GM23248 (cell line): ENCODE measurements at places on chromosomes 12 and 14.

- no peak for DNase-seq
Observed at GRCh38 chr12:121239351-121240061, 29.6 kb downstream of the P2RX4 start.

DNA sequence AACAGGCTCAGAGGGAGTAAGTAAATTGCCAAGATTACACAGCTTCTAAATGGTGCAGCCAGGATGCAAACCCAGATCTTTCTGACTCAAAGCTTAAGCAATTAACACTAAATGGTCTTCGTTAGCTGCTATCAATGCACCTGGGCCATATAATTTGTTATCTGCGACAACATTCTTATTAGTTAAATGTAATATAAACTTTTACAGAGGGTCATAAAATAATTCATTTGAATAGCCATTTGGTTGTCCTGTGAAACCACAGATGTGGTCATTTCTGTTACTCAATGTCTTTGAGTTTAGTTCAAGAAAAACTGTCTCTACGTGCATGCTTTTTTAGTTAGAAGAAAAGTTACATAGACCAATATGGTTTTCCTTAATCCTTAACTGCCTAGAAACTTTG is 22.1 kb upstream of the NAP1L1 start:
- DNase-seq, result peak; percentile 39

GRCh38 chr12:91926848-91927247 is 218.8 kb downstream of the BTG1 start:
- peak; percentile 48 for DNase-seq

DNA sequence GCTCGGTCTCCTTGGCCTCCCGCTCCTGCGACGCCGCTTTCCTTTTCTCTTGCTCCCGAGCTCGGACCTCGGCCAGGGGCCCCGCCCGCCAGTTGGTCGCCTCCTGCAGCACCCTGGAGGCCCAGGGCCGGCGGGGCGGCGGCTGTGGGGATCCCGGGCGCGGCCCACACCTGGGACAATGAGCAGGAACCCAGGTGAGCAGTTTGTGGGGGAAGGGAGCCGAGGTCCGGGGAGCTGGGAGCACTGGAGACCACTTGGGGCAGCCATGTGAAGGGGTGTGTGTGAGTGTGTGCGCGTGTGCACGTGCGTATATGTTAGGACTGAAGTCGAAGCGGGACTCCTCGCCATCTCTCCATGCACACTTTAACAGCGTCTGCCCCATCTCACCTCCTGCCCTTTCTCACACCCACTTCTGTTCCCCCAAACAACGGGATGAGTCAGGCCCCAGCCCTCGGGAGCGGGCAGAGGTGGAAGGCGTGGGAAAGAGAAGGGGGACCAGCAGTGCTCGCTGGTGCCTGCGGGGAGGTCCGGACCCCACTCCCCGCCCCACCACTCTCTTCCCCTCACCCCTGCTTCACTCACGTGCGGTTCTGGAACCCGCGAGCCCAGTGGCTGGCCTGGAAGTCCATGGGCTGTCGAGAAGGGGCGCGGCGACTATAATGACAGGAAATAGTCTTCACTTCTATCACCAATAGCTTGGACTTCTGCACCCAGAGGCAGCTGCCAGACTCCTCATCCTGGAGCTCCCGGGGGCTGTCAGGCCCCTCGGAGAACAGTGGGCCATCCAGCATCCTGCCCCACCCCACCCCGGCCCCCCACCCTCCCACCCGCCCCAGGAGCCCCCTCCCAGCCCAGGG is 450 bp downstream of the DDN start:
- peak; percentile 65 for DNase-seq

- DNase-seq, result no peak
Observed at GRCh38 chr14:69540654-69541335, 33.9 kb downstream of the CCDC177 start.

- no peak for DNase-seq
Observed at GRCh38 chr12:52019113-52019770, 12.5 kb downstream of the TAMALIN start.

GRCh38 chr12:60333461-60333860 is 737.6 kb downstream of the SLC16A7 start:
- DNase-seq, result no peak

DNA sequence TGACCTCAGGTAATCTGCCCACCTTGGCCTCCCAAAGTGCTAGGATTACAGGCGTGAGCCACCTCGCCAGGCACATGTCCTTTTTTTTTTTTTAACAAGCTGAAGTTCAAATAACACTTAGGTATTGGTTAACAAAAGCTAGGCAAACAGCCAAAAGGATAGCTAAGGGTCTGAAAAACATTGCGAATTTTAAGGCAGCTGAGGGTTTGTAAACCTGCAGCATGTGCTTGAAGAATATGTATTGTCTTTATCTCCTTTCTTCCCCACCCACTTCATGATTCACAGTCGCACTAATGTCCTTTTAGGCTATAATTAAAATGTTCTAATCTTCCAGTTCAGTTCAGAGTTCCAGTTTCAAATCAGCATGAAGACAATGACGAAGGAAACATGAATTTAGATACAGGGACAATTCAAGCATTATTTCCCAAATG is 30.1 kb upstream of the CERS5 start:
- peak; percentile 40 for DNase-seq

DNA sequence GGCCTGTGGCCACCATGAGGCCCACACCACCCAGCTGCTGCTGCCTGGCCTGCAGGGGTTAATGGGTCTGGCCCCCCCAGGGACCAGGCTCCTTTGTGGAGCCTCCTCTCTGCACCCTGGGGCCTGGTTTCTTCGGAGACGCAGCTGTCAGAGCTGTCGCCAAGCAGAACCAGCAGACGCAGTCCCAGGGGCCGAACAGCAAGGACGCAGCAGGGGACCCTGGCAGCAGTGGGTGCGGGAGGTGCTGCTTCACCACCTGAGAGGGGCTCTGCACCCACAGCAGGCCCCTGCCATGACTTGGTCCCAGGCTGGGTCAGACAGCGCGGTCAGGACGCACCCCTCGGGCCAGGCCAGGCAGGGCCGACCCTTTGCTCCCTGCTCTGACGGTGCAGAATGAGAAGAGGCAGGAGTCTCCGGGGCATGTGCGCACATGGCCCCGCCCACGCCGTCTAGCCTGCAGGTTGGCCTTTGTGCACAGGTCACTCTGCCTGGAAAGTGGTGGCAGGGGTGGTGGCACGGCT is 30.5 kb downstream of the JAG2 start:
- no peak for DNase-seq

DNA sequence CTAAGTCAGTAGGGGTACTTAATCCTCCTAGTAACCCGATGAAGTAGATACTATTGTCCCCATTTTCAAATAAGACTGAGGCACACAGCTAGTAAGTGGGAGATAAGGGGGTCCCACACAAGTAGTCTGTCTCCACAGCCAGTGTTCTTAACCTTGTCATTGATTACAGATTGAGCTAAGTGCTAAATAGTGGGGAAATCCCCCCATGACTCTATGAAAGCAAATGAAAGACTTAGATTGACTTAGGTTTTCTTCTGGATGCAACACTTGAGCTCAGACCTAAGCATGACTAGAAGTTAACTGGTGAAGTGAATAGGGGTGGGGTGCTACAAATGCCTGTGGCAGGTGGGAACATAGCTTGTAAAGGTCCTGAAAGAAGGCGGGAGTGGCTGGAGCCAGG is 73.8 kb downstream of the SYNE2 start:
- no peak for DNase-seq

DNA sequence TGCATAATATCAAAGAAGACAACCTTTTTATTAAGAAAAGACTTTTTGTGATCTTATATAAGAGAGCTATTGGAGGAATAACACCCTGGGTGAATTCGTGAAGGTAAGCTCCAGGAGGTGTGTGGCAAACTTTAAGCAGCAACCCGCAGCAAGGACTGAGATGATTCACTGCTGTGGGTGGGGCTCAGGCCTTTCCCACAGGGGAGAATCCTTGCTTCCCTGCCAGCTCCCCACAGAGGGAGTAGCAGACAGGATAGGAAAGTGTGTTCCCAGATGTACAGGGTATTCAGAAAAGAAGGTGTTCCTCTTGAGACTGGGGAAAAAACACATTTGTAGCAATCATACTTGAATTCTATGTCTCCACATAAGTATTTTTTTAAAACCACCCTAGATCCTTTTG is 9.2 kb downstream of the NDUFA12 start:
- DNase-seq, result peak; percentile 67

GRCh38 chr12:122961531-122962329 is 4.5 kb downstream of the ABCB9 start:
- DNase-seq, result peak; percentile 35

- no peak for DNase-seq
Observed at GRCh38 chr14:24098229-24098926, 4.3 kb downstream of the PCK2 start.

DNA sequence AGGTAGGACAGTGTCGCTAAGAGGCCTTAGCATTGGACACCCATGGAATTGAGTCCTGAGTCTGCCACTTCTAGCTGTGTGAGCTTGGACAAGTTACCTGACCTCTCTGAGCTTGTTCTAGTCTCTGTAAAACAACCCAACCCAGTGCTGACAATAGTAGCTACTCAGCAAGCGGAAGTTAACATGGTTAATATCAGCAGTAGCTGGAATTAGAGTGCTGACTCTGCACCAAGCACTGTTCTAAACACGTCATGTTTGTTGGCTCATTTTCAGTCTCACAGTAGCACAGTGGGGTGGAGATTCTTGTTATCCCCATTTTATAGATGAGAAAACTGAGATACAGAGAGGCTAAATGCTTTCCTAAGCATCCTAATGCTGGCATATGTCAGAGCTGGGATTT is 47.5 kb upstream of the RIN3 start:
- DNase-seq, result no peak

- no peak for DNase-seq
Observed at GRCh38 chr12:123042833-123043232, 62.4 kb downstream of the ARL6IP4 start.

GRCh38 chr14:71621276-71621675 is 311.0 kb upstream of the RGS6 start:
- DNase-seq, result peak; percentile 23

DNA sequence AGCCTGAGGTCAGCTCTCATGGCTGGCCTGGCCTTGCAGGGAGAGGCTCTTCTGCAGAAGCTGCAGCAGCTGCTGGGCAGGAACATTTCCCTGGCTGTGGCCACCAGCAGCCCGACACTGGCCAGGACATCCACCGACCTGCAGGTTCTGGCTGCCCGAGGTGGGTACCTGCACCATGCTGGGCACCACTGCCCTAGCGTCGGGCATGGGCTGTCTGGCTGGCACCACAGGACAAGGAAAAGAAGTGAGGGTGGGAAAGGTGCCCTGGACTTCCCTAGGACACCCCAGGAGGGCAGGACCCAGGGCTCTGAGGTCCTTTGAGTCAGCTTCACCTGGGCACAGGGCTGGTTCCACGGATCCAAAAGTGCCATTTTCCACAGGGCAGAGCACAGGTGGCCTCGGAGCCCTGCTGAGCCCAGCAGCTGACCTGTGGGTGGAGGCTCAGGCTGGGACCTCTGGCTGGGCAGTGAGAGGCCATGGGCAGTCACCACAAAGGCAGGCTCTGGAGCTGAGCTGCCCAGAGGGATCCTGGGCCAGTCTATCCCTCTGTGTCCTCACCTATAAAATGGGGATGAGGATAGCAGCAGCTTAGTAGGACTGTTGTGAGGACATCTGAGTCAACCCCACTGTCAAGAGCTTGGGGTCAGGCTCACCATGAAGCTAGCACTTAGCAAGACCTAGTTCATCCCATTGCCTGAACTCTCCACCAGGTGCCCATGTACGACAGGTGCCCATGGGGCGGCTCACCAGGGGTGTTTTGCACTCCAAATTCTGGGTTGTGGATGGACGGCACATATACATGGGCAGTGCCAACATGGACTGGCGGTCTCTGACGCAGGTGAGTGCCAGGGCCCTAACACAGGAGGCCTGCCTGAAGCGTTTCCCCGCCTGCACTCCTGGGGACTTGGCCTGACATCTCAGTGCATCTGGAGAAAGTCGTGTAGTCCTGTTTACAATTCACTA is 4.9 kb downstream of the PLD4 start:
- no peak for DNase-seq

GRCh38 chr12:76746516-76746915 is 17.4 kb upstream of the ZDHHC17 start:
- no peak for DNase-seq

DNA sequence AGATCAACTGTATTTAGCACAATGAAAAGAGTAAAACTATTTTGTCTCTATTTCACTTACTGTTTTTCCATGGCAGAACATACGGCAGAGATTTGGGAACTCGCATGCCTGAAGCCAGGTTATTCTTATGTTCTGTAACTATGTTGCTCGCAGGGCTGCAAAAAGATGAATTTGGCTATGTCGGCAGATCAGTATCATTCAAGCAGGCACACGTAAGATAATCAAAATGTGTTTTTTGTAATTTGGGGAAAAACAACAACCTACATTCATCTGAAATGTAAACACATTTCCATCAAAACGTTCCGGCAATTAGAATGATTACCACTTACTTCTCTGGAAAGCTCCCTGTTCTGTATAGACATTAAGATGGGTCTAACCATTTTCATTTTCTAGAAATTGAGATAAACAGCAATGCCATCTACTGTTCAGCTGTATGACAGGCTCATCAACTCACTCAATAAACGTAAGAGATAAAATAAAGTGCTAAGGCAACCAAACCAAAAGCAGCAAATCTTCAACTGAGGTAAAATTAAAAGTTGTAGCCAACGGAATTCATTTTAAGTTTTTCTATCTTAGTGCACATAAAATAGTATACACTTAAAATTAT is 13.0 kb downstream of the GTSF1 start:
- no peak for DNase-seq

DNA sequence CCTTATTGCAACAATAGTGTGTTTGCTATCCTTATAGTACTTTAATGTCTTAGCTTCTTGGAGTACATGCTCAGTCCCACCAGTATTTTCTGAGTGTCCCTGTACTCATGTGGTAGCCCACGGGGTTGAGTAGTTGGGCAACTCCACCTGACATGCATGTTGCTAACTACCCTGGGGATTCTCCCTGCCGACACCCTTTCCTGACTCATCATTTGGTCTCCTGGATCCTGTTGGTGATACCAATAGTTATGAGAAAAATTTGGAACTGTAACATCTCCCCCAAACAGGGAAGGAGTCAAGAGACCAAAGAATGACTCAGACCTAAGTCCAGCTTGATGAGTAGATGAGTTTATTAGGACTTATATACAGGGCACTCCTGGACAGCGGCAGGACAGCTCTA is 101.6 kb downstream of the BRMS1L start:
- no peak for DNase-seq

- peak; percentile 63 for DNase-seq
Observed at GRCh38 chr12:96986883-96987523, 79.9 kb downstream of the NEDD1 start.

GRCh38 chr12:132323171-132324010 is 6.0 kb downstream of the GALNT9 start:
- DNase-seq, result no peak

GRCh38 chr12:117013726-117014125 is 85.5 kb downstream of the TESC start:
- DNase-seq, result peak; percentile 52

GRCh38 chr12:777550-778047 is 25.2 kb downstream of the WNK1 start:
- no peak for DNase-seq

GRCh38 chr12:113231235-113232088 is 10.2 kb downstream of the TPCN1 start:
- peak; percentile 42 for DNase-seq

DNA sequence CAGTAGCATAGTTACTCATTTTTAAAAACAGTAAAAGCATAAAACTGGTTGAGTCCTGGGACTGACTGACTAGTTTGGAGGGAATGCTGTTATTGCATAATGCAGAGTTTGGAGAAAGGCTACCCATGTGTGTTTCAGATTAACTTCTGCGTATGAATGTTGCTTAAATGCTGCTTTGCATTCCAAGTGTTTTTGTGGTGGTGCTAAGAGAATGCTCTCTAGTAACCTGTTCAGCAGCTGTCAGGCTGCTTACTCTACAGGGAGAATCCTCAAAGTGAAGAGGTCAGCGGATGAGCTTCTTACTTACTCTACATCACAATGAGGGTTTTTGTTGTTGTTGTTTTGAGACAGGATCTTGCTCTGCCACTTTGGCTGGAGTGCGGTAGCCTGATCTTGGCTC is 4.3 kb downstream of the DLST start:
- peak; percentile 97 for DNase-seq
